ENCODE measurements at places on chromosomes 5 and 9.
A peak's percentile ranks its signal among the peaks of the same experiment; 100 is the strongest.

DNA sequence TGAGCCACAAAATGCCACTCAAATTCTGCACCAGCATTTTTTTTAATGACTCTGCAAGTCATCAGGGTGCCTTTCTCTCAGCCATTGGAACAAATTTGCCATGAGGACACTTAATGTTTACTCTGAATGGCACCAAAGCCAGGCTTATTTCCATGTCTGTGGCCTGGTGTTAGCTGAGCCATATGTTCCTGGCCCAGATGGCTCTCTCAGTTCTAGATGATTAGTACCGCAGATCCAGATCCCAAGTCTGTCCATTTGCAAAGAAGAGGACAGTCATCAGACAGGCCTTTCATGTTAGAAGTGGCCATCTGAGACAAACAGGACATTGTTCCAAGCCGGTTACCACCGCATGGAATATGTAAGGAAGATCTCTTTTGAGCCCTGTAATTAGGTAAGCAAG is 70.3 kb downstream of the INSYN2B start:
- DNase-seq: no peak

- no peak for DNase-seq
Measured at GRCh38 chr5:141623611-141624010, 4.8 kb upstream of the DIAPH1 start.

DNA sequence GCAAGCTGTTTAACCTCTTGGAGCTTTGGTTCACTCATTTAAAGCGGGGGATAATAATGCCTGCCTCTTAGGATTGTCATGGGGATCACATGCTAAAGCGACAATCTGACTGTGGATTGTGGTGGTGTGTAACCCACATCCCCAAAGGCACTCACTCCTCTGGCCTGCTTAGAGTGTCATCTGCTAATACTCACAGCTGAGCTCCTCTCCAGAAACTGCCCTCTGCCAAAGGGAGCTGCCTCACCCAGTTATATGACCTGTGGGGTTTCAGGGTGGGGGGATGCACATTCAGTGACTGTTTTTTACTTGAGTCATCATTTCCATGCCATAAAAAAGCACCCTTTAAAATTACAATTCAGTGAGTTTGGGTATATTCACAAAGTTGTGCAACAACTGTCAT is 110.0 kb upstream of the SPOCK1 start:
- DNase-seq: no peak

- DNase-seq: no peak
Measured at GRCh38 chr9:93617273-93617672, 40.9 kb downstream of the PHF2 start.

DNA sequence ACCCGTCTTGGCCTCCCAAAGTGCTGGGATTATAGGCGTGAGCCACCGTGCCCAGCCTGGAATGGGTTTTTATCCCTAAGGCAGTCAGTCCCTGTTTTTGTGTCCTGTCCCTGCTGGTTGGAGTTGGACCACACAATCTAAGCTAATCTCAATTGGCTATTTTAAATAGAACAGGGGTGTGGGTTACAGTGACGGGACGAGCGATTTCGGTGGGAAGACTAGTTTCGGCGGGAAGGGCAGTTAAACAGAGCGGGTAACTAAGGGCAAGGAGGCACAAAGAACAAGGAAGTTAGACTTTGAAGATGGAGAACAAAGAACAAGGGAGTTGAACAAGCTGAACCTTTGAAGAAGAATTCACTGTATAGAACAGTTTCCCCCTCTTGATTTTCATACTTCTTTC is 1.4 kb downstream of the GTF3C5 start:
- no peak for DNase-seq

DNA sequence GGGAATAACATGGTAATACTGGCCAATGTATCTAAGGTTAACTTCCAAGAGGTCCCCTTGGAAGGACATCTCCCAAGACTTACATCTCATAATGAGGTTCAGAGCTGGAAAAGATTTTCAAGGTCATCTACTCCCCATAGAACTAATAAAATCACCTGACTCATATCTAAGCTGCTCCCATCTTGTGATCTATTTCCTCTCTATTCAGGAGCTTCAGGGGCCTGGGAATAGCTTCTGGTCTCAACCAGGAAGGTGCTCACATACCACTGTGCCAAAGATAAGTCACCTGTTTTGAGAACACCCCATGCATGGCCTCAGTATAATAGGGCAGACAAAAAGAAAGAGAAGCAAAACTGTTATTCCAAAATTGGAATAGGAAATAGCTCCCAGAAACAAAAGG is 74.2 kb downstream of the OXCT1 start:
- no peak for DNase-seq

GRCh38 chr9:97508852-97509251 is 7.4 kb downstream of the TMOD1 start:
- DNase-seq: no peak

DNA sequence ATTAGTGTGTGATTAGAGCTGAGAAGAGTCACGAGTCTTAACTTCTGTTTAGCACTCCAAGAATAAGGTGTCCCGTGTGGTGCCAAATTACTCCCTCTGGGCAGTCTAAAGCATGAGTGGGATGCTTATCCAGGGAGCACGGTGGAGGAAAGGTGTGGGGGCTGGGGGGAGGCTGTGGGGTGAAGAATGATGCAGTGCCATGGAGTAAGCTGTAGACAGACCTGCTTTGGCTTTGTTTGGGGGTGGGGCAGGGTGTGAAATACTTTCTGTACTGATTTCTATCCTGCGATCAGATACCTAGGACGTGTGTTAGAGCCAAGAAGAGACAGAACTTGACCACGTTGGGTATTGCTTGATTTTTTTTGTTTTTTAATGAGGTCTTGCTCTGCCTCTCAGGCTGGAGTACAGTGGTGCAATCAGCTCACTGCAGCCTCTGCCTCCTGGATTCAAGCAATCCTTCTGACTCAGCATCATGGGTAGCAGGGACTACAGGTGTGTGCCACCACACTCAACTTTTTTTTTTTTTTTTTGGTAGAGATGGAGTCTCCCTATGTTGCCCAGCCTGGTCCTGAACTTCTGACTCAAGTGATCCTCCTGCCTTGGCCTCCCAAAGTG is 232.8 kb downstream of the MAN2A1 start:
- no peak for DNase-seq

- no peak for DNase-seq
Measured at GRCh38 chr9:114214686-114215414, 59.5 kb downstream of the COL27A1 start.

GRCh38 chr9:130111786-130112537 is 58.3 kb downstream of the GPR107 start:
- peak; percentile 30 for DNase-seq

All from NCI-H187 treated with DMSO at 0.1 percent for 48 hours (cell line).